ENCODE measurements at places on chromosomes 3 and 15.

DNA sequence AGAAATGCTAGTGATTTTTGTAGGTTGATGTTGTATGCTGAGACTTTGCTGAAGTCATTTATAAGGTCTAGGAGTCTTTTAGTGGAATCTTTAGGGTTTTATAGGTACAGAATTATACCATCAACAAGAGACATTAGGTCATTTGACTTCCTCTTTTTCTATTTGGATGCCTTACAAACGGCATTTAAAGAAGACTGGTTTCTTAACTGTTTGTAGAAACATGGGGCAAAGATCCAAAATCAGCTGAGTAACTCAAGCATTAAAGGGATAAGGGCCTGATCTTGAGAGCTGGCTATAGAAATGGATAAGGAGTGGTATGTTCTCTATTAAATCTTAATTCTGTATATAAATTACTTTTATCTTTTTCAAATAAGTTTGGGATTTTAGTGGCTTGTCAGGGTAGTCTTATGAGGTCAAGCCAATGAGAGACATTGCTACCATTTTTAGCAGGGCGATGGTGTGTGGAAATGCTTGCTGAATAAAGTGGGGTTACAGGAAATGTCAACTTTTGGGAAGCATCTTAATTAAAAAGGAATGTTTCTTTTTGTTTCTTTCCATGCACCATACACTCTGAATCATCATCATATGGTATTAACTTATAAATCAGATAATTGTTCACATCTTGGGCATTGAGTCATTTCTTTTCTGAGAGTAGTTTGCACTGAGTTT, 197.7 kb upstream of the GBE1 start:
- no peak for DNase-seq

DNA sequence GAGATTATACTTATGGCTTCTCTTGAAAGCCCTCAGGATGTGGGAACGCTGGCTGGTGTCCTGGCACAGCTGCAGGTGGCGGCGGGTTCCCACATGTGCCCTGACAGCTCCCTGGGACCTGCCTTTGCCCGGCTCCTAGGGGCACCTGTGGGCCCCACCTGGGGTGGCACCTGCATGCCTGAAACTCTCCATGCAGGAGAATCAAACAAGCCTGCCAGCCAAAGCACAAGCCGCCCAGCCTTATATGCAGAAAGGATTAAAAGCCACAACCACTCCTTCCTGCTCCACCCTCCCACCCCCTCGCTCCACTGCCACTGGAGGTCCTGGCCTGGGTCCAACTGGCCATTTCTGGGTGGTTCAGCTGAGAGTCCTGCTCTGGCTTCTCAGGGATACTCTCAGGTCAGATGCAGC, 18.1 kb downstream of the TRPM1 start:
- DNase-seq = no peak

- no peak for DNase-seq
Observed at GRCh38 chr3:184724699-184725098, 12.8 kb upstream of the MAGEF1 start.

- DNase-seq = no peak
Observed at GRCh38 chr15:92595506-92596381, 59.8 kb downstream of the FAM174B start.

DNA sequence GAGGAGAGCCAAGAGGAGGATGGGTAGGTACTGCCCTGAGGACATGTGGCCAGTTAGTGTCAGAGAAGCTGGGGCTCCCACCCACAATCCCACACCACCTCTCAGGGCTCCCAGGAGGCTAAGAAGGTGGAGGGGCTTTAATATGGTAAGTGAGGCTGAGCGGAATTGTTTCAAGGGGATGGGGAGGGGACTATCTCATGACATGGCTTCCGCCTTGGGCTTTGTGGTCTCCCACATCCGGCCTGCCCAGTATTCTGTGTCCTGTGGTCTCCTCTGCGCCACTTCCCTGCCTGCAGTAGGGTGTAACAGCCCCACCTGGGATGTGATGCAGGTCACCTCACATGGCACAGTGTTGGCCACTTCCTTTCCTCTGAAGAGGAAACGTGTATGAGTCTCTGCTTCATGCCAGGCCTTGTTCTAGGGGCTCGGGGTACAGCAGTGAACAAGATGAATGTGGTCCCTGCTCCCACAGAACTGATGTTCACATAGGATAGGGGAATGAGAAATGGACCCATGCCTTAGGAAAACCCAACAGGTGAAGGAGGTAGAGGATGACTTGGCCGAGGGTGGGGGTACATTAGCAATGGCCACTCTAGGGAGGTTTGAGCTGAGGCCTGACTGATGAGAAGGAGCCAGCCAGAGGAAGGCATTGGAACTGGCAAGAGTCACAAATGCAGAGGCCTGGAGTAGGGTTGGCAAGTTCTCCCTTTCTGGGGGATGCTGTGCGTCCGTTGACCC, 3.2 kb downstream of the NEIL1 start:
- DNase-seq = no peak

DNA sequence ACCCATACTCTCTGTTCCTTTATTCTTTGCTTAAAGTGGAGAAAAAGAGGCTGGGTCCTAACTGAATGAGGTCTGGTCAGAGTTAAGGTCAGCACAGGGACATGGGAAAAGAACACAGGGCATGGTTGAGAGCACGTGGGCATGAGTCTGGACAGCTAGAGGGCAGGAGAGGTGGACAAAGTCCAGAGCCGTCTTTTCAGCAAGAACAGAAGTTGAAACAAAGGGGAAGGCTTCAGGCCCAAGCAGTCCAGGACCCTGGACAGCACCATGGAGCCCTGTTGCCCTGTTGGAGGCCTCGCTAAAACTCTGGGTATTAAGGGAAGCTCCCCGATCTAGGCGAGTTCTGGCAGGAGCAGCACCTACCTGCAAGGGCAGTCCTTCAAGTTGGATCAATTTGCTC, 50.7 kb downstream of the XYLB start:
- no peak for DNase-seq

- no peak for DNase-seq
Observed at GRCh38 chr3:15932348-15933300, 134.8 kb upstream of the ANKRD28 start.

DNA sequence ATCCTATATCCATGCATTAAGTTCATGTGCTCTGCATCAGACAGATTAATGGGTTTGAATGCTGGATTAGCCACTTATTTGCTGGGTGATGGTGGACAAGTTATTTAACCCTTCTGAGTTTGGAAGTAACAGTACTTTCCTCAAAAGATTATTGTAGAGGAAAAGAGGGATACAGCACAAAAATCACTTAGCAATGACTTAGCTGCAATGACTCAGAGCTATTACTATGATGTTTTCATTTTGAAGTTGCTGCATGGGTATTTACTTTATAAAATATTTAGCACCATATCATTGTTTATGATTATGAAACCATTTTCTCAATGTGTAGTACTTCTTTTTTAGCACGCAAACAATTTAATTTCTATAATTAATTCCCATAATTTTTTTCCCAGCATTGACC, 248.4 kb downstream of the MYRIP start:
- no peak for DNase-seq

- DNase-seq = no peak
Observed at GRCh38 chr3:113565555-113565954, 33.2 kb downstream of the SIDT1 start.

- DNase-seq = no peak
Observed at GRCh38 chr3:186144257-186144656, 35.4 kb upstream of the ETV5 start.

DNA sequence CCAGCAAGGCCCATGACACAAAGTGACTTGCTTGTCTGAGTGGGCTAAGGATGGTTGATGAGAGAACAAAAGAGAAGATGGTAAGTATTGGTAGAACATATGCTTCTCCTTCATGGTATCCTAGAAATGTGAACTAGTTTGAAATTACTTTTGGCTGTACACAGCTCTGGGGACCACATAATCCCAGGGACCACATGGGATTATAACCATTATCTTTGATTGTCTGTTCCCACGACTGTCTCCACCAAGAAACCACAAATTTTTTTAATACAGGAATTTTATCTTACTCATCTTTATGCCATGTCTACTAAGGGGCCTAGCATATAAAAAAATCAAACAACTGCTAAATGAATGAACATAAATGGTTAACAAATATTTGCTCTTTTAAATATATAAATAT, 155.3 kb upstream of the PRICKLE2 start:
- DNase-seq = no peak

DNA sequence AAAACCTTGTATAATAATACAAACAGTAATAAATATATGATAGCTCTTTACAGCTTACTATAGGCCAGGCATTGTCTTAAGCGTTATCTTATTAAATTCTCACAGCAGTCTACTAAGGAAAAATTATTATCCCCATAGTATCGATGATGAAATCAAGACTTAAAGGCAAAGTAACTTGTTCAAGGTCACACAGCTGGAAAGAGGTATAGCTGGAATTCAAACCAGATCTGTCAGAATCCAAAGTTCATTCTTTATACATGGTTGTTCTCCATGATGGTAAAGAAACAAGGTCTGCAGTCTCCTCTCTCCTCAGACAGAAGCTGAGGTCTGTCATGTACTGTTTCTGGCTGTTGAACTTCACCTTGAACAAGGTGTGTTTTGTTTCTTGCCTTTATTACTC, 15.4 kb upstream of the SLC22A13 start:
- no peak for DNase-seq

DNA sequence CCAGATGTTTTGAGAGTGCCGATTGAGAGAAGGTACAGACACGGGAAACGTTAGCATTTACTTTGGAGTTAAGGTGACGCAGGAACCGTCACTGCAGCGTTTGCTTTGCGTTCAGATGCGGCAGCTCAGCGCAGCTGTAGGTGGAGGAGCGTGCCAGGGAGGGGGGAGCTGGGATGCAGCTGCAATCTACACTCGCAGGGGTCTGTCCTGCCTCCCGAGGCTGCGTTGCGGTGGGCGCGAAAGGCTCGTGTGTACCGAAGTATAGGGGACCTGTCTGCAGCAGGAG, 425 bp upstream of the FYTTD1 start:
- DNase-seq = peak; percentile 67

DNA sequence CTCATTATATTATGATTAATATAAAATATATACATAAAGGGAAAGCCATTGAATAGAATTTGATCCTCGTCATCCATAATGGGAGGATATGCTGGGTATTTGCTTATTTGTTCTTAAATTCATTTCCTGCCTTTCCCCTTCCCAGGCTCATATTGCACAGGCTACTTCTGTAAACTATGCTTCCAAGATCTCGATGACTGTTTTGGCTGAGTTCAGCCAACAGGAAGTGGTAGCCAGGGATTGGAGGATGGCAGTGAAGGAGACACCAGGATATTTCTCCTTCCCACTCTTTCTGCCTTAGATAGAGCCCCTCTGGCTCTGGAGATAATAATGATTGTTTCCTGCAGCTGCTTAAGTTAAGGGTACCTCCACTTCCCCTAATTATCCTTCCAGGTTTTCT, 44.3 kb upstream of the DYNC1LI1 start:
- no peak for DNase-seq

GRCh38 chr15:91876187-91876586, 22.7 kb downstream of the SLCO3A1 start:
- no peak for DNase-seq

- DNase-seq = no peak
Observed at GRCh38 chr15:40087068-40087810, 21.4 kb downstream of the BMF start.

DNA sequence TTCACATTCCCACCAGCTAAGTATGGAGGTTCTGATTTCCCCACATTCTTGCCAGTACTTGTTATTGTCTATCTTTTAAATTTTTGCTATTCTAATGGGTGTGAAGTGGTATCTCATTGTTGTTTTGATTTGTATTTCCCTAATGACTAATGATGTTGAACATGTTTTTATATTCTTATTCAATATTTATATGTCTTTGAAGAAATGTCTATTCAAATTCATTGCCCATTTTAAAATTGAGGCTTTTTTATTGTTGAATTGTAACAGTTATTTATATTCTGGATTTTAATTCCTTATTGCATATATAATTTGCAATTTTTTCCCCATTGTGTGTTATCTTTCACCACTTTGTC, 255.3 kb downstream of the EDEM1 start:
- DNase-seq = no peak

- DNase-seq = no peak
Observed at GRCh38 chr3:167521006-167521355, 47.1 kb upstream of the SERPINI2 start.

DNA sequence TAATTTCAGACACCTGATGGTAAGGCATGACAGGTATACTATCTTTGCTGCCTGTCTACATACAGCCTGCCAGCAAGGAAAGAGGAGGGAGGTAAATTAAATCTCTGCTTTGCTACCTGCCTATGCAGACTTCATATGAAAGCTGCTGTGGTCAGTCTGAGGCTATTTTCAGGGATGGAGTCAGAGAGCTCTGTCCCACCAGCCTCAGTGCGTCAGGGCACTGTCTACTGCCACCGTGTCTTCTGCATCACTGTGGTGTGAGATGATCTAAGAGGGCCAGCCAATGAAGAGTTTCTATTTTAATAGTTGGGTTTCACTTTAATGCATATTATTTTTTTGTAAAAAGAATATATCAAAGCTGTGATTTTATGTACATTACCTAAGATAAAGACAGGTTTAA, 125.6 kb downstream of the CADPS start:
- no peak for DNase-seq

GRCh38 chr3:132665230-132665745, 5.2 kb downstream of the UBA5 start:
- DNase-seq = no peak

DNA sequence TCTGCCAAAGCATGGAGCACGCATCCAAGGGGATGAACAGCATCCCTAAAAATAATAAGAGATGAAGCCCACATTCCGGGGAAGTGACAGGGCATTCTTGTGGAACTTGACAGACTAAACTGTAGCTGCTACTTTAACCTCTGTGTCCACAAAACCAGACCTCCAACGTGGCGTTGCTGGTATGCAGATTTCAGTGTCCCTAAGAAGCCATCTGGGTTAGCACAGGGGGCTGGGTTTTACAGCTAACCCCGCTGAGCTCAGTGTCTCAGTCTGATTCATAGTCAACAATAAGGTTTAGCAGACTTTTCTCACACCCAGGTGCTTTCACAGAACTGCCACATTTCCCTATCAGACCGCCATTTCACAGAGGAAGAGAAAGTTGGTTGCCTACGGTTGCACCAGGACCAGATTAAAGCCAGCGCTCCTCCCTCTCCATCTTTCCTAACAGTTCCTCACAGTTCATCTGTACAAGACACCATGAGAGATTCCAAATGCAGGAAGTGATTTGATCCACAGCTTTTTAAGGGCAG, 61.6 kb upstream of the CTDSPL start:
- DNase-seq = no peak

DNA sequence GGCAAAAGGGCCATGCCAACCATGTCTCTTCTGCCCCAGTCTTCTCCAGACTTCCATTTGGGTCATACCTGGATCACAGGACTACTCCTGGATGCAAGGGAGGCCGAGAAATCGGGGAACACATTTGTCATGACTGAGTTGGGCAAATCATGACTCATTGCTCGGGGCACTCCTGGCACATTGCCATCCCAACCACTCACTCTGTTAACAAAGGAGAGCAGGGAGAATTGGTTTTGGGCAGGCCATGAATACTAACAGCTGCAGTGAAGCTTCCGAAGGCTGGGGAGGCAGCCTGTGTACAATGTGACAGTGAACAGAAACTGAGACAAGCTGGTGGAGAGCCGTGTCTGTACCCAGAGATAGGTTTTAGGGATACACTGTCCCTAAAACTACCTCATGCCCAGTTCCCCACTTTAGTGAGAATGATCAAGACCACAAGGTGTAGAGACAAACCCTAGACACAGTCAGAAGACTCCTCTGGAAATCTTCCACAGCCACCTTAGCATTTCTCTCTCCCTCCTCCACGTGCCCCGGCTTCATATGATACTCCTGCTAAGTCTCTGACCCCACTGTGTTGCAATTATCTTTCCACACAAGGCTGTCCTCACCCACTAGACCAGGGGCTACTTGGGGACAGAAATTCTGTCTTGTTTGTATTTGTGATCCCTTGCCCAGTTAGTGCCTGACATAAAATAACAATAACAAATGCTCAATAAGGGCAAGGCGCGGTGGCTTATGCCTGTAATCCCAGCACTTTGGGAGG, 10.5 kb upstream of the BUB1B start:
- no peak for DNase-seq

Data from NCI-H1930 (cell line).